Stimulated activated CD8-positive, alpha-beta memory T cell treated with anti-CD3 and anti-CD28 coated beads, Interleukin-15, amount 100 ng/mL, for 24 hours (primary cell): ENCODE measurements at places on chromosomes 2 and 18.

- no peak for DNase-seq
Measured at GRCh38 chr2:209687323-209687969, 84.2 kb upstream of the UNC80 start.

GRCh38 chr18:63058521-63058920 is 261.0 kb downstream of the BCL2 start:
- no peak for DNase-seq

DNA sequence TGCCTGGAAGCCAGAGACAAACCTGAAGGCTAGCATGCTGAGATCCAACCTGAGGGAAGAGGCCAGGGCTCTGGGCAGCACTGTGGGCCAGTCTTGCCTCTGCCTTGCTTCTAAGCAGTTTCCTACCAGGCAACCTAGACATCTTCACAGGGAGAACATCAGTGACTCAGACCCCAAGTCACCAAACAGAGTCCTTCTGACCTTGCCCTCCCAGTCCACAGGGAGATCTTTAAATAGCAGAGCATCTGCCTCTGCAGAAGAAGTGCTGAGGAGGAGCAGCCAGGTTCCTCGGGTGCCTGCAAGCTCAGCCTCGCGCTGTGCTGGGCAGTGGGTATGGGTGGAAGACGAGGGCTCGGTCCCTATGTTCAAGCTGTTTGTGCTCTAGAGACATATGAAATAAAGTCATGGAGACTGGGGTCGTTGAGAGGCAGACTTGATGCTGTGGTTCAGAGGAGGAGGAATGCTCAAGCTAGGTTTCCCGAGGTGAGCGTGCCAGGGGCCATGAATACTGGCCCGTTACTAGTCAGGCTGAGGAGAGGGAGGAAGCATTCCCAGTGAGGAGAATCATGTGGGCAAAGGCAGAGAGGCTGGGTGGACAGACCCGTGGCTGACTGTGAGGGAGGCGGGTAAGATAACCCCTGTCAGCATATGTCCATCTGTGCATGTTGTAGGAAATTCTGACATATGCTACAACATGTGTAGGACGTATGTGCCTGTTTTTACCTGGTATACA is 66.5 kb downstream of the BOLA3 start:
- DNase-seq: no peak

GRCh38 chr2:66582104-66582986 is 147.4 kb downstream of the MEIS1 start:
- DNase-seq: no peak

DNA sequence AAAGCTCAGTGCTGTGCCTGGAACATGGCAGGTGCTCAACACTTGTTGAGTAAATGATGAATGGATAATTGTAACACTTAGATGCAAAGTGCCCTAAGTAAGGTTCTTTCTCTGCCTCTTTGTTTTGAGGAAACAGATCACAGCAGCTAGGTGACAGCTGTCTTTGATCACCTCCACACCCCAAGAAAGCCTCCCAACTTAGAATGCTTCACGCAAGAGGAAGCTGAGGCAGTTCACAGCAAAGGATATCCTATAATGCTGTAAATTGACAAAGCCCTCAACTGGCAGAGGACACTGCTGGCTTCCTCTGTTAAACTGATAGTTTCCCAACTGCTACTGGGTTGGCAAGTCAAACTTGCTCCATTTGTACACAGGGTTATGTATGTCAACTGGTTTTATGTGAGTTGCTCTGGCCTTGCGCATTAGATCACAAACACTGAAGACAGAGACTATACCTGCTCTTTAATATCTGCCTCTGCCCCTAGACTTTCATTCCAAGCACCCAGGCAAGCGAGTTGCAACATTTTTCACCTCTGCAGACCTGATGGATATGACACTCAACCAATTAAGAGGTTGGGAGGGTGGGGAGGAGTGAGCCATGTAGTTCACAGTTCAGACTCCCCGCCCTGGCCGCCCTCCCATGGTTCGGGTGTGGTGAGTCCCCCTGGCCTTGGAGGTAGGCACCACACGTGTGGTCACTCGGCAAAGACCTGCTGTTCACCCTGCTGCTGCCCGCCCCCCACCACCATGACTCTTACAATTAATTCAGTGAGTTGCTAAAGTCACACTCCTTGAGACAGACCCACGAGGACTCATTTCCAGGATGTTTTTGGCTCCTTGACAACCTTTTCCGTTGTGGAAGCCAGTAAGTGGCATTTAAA is 4.8 kb upstream of the MALL start:
- DNase-seq: no peak

DNA sequence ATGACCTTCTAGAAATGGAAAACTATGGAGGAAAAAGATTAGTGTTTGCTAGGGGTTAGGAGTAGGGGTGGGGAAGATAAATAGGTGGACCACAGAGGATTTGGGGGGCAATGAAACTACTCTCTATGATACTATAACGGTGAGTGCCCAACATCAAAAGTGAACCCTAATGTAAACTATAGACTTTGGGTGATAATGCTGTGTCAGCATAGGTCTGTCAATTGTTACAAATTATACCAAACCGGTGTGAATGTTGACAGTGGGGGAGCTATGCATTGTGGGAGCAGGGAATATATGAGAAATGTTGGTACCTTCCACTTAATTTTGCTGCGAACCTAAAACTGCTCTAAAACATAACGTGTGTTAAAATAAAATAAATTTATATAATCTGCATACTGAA is 180.3 kb downstream of the ALK start:
- DNase-seq: no peak

GRCh38 chr2:81976998-81977397 is 1672.4 kb upstream of the LRRTM1 start:
- no peak for DNase-seq

DNA sequence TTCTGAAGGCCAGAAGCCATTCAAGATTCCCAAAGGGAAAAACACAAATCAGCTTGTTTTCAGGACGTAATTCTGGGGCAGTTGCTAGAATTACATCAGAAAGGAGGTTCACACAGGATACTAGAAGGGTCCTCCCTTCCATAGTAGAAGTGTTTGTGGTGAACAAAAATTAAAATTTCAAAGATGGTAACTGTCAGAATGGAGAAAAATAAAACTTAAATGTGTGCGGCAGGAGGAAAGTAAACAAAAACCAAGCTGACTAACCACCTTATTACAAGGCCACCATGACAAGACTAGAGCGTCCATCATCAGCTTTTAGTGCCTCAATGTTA is 9.7 kb upstream of the TPRKB start:
- DNase-seq: no peak
